DND-41 (cell line): ENCODE measurements at places on chromosomes 5 and 9.

DNA sequence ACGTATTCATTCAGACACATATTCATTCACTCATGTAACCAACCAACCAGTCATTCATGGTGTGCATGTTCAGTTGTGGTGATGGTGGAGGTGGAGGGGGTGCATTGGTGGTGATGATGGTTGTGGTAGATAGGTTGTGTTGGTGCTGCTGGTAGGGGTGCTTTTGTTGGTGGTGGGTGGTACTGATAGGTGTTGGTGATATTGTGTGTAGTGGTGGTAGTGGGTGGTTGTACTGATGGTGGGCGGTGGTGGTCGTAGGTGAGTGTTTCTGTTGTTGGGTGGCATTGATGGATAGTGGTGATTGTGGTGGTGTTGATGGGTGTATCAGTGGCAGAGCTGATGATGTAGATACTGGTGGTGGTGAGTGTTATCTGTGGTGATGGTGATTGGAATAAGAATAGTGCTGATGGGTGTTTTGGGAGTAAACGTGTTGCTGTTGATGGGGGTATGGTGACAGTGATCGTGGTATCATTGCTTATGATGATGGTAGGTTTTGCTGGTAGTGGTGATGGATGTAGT, 59.8 kb upstream of the SHB start:
- no peak for DNase-seq

DNA sequence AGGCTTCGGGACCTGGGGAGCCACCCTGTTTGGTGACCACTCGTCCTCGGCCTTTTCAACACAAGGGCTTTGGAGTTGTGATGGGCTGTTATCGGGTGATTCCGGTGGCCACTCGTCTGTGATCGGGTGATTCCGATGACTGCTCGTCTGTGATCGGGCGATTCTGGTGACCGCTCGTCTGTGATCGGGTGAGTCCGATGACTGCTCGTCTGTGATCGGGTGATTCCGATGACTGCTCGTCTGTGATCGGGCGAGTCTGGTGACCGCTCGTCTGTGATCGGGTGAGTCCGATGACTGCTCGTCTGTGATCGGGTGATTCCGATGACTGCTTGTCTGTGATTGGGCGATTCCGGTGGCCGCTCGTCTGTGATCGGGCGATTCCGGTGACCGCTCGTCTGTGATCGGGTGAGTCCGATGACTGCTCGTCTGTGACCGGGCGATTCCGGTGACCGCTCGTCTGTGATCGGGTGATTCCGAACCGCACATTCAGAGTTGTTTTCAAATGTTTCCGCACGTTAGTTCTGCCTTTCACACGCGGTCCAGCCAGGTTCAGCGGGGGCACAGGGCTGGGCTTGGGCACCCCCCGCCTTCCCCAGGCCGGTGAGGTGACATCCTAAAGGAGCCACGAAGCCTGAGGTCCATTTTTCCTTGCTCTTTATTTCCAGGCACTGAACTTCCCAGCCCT, 30.3 kb downstream of the TPPP start:
- DNase-seq, result no peak

DNA sequence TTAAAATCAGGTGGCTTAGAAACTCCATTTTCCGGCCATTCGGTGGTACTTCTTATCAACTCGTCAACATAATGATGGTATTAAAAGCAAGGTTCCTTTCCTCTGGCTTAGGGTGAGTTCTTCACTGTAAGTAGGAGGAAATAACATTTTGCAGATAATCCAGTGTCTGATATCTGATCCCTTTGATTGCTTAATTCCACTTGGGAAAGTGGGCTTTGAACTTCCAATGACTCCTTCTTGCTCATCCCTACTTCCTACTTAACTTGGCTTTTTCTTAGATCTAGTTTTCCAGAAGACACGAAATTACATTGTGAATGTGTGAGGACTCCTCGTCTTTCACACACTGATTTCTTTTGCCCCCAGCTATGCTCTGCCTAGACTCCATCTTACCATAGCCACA, 31.5 kb downstream of the DDX31 start:
- DNase-seq, result no peak

DNA sequence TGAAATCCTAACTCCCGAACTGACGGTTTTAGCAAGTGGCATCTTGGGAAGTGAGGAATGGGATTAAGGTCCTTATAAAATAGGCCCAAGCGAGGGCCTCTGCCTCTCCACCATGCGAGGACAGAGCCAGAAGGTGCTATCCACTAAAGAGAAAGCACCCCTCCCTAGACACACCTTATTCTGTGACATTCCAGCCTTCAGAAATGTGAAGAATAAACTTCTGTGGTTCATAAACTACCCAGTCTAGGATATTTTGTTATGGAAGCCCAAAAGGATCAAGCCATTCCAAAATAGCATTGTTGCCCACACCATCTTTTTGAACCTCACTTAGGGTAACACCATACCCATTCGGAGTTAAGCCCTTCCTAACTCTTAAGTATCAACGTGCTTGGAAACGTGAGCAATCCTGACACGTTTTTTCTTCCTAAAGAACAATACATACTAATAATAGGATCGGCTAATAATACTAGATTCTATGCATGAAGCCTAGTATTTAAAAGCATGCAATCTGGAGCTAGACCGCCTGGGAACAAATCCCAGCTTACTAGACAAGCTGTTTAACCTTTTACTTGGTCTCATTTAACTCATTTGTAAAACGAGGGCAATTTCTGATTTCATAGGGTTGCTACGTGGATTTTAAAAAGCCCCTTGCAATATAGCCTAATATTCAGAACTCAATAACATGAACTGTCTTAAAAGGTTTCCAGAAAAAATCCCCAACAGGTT, 1.1 kb upstream of the SMC2 start:
- DNase-seq, result no peak

DNA sequence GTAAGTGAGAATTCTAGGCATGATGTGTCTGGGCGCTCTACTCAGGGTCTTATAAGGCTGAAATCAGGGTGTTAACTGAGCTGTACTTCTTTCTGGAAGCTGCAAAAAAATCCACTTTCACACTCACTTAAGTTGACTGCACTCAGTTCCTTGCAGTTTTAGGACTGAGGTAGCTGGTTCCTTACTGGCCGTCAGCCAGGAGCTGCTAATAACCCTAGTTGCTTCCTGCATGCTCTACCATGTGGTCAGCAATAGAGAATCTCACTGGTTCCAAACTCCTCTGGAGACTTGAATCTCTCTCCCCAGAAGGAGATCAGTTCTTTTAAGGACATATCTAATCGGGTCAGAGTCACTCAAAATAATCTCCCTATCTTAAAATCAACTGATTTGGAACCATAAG, 911.2 kb downstream of the EFNA5 start:
- DNase-seq, result no peak

- no peak for DNase-seq
These were observed 55.7 kb downstream of the SH3TC2 start for GRCh38 chr5:149007174-149007573.

DNA sequence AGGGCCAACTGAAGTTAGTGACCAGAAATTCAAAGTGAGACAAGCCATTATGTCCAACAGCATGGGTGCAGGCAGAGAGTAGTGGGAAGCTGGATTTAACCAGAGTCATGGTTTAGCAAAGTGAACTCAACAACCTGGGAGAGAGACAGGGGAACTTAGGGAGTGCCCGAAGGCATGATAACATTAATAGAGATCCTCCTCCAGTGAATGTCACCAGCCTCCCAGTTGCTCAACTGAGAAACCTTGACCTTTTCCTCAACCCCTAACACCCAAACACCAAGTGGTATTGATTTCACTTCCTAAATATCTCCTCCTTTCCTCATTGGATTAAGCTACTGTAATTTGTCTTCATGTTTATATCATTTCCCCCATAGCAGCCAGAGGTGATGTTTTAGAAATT, 42.6 kb downstream of the HMGCS1 start:
- DNase-seq, result no peak
